ENCODE measurements at places on chromosomes 2 and 18.

DNA sequence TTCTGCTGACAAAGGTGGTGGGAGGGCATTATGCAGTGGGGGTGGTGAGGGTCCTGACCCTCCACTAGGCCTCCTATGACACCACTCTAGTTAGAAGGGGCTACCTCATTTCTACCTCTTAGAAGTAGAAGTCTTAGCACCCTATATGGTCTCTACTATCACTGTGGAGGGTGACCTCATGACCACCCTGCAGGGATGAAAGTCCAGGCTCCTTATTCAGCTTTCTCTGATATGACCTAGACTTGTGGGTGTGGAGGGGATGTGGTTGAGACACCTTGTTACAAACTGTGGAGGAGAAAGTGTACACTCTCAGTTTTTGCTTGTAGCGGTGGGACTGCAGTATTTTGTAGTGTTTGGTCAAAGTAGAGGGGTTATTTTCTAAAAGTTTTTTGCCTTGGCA lies 18.6 kb downstream of the TMEM182 start:
- DNase-seq, result no peak

- DNase-seq, result no peak
Observed at GRCh38 chr18:46759890-46760289, 3.0 kb upstream of the ST8SIA5 start.

GRCh38 chr2:174585146-174585545 lies 12.5 kb downstream of the WIPF1 start:
- DNase-seq, result no peak

GRCh38 chr2:70709275-70710037 lies 58.5 kb downstream of the ADD2 start:
- no peak for DNase-seq

- DNase-seq, result no peak
Observed at GRCh38 chr18:58532298-58532697, 96.6 kb downstream of the ALPK2 start.

DNA sequence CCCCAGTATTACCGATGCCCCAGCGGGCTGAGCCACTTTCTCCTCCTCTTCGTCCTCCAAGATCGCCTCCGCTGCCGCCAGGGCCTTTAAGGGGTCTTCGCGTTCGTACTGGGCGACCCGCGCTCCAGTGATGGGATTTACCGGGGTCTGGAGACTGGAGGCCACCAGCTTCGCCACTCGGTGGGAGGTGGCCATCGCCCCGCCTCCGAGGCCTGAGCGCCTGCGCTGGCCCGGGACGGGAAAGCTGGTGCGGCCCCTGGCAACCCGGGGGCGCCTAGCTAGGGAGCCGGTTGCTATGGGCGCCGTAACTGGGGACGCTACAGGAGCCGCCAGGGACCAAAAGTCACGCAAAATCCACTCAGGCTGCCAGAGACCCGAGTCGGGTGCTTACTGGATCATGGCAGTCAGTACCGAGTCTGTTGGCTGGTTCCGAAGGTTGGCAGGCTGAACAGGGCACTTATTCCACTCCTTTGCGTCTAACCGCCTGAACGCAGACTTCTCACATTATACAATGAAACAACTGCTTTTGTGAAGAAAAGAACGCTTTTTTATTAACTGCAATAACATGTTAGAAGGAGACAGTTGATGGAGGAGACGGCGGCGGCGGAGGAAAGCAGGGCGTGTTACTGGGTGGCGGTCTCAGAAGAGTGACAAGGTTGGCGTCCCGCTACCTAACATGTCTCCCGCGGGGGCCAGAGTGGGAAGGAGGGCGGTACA lies at the start of gene FAM161A:
Gene FAM161A, minus strand, starts transcription at position 214 of the 717 bp plus-strand sequence. Its CDS starts 19 bp downstream, at position 195.
- DNase-seq, result peak; percentile 36

GRCh38 chr2:17626986-17627385 lies 86.5 kb downstream of the VSNL1 start:
- DNase-seq, result no peak

DNA sequence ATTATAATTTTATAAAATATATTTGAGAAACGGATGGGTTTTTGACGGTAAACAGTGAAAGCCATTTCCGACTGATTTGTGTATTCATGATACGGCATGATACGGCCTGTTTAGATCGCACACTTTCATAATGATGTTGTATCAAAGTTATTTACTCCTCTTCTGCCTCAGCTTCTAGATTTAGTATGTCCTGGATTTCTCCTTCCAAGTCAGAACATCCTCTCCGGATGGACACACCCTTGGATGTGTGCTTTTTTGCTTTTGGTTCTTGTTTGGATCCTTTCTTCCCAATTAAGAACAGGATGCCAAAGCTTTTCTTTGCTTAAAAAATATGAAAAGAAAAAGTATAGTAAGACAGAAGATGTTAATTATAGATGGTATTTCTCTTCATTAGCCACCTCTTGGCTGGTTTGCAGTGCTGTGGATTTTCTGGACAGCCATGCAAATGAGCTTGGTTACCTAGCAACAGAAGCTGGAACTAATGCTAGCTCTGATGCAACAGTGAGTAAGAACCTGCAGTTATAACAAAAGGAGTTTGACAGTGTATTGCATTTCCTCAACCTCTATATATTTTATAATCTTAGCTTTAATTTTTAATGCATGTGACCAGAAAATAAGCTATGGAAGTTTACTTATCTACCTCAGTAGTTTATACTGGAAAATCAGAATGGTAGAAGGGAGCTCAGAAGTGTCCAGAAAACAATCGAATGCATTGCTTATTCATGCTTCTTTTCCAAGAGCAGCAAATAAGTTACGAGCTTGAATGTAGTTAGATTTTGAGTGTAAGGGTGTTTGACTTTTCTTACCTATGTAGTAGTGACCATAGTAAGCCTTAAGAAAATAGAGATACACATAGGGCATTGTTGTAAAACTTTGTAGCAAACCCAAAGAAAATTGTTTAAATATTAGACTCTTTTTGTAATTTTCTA lies 27.9 kb downstream of the RMND5A start:
- no peak for DNase-seq

DNA sequence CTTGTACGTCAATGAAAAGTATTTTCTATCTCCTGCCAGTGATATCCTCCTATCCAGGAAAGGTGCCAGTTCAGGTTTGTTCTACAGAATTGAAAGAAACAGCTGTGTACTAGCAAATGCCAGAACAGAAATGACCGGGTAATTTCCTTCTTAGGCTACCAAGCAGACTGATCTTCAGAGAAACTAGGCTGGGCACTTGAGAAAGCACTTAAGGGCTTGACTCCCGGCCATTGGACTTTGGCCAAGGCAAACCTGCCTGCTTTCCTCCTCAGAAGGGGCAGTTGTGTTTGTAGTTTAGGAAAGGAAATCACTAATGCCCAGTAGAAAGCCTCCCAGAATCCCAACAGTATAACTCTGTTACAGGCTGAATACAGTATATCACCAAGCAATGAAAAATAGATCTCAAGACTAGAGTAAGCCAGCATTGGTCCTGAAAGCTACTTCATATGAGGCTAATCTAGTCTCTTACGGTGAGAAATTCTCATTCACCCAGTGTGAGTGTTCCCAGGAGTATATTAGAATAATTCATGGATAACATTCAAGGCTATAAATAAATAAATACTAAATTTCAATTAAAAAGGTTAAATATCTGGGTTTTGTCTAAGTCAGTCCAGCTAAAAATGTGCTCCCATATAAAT lies 43.0 kb upstream of the COL5A2 start:
- no peak for DNase-seq

DNA sequence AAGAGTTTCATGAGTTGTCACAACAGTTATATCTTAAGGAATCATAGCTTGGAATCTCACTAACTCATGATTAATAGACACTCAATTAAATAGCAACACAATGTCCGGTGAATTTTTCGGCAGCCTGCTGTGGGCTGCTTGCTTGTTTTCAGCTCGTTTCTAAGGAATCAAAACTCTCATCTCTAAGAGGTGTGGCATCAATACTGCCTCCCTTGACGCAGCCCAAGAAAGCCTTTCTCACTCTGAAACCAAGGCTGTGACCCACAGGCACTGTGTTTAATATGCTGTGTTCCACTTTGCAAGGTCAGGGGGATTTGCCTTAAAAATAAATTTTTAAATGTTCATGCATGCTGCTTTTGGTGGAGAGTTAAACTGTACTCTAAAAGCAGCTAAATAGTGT lies 5.4 kb downstream of the DCC start:
- DNase-seq, result no peak

DNA sequence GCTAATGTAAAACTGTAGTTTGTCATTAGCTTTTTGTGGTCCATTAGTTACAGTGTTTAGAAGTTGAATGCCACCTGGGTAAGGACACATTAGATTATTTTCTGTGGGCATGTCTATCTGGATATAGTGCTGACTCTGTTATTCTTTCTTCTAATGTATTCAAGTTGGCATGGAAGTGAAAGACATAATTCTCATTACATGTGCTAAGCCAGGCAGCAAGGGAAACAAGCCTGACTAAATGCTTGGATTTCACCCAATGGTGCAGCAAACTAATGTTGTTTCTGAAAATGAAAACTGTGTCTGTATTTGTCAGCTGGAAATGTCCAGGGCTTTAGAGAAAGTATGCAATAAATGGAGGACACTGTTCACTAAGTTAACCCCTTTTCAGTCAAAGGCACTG lies 100.7 kb downstream of the NUP35 start:
- no peak for DNase-seq

GRCh38 chr2:74867841-74868658 lies 34.1 kb downstream of the HK2 start:
- no peak for DNase-seq

Measured in activated CD8-positive, alpha-beta memory T cell treated with anti-CD3 and anti-CD28 coated beads for 1 hour (primary cell).